ENCODE measurements at places on chromosomes 2 and 18. TPM values are rescaled to one million over a fixed set of nuclear protein-coding genes. Genes with fewer than 3 reads are reported as not detected.
A peak's percentile ranks its signal among the peaks of the same experiment; 100 is the strongest.

- DNase-seq: no peak
These were observed 373.5 kb upstream of the CHST9 start for GRCh38 chr18:27558388-27559155.

Gene TCF7L1
- total RNA-seq: 0.05 TPM

GRCh38 chr2:76667821-76668271, 854.3 kb downstream of the LRRTM4 start:
- no peak for DNase-seq

DNA sequence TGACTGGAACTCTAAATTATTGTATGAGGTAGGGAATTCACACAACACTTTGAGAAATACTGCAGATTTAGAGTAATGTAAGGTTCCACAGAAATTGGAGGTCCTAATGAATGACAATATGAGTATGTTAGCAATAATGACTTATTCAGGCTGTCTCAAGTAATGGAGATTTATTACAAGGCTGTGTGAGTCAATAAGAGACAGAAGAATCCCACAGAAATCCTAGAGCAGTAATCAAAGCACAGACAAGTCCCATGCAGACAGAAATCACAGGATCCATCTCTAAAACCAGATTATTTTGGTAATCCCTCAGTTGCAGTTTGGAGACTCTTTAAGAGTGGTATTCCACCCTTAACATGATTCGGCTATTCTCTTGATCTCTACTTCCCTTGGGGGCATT, 83.6 kb downstream of the FAM161A start:
- peak; percentile 41 for DNase-seq

GRCh38 chr2:156540706-156541105, 104.5 kb downstream of the GPD2 start:
- DNase-seq: no peak

Gene SATB2
- 7.8 TPM for total RNA-seq

DNA sequence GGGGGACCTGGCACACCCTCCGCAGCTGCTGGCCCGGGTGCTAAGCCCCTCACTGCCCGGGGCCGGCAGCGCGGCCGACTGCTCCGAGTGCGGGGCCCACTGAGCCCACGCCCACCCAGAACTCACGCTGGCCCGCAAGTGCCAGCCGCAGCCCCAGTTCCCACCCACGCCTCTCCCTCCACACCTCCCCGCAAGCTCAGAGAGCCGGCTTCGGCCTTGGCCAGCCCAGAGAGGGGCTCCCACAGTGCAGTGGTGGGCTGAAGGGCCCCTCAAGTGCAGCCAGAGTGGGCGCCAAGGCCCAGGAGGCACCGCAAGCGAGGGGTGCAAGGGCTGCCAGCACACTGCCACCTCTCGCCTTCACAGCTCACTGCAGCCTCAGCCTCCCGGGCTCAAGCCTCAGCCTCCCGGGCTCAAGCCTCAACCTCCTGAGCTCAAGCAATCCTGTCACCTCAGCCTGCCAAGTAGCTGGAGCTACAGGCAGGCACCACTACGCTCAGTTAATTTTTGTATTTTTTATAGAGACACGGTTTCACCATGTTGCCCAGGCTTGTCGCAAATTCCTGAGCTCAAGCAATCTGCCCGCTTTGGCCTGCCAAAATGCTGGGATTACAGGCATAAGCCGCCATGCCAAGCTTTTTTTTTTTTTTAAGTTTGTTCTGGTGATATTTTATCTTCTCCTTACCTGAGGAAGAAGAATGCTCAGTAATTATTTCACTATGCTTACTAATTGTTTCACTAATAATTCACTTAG, 71.7 kb upstream of the CDCA7 start:
- DNase-seq: no peak

Gene LINC00305
- not detected for total RNA-seq

GRCh38 chr18:71913641-71914040, 630.5 kb downstream of the CBLN2 start:
- no peak for DNase-seq

Gene PLGLB2
- 0.05 TPM for total RNA-seq

GRCh38 chr2:113858764-113859163, 31.1 kb upstream of the ACTR3 start:
- peak; percentile 91 for DNase-seq

GRCh38 chr2:62461707-62462106, 44.3 kb downstream of the TMEM17 start:
- peak; percentile 81 for DNase-seq

Gene ANKRD30BL
- total RNA-seq: not detected

DNA sequence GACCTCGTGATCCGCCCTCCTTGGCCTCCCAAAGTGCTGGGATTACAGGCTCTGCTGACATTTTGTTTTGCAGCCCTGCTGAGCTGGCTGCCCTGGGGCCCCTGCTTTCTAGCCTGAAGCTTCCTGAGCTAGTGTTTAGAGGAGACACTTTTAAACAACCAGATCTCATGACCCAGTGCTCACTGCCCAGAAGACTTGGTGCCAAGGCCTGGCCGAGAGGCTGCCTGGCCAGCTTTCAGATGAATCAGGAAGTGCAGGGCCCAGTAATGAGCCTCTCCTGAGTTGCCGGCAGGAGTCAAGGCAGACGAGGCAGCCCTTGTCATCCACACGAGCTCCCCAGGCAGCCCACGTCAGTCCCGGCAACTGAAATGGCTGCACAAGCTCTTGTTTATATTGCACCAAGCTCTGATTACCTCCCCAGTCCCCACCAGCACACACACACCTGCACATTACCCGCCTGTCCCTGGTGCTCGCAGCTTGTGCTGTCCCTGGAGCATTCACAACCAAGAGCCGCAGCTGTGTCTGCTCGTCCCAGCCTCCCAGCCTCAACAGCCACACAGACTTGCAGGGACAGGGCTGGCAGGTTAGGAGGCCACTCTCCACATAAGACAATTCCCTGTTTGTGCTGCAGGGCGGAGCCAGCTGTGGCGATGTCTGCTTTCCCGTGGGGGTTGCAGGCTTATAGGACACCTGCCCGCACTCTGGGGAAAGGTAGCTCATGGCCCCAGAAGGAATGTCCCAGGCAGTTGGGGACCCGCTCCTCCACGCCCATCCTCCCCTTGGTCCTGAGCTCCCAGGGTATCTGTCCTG, 331.2 kb upstream of the MYT1L start:
- peak; percentile 53 for DNase-seq

GRCh38 chr2:147855977-147856376, 11.1 kb downstream of the ACVR2A start:
- no peak for DNase-seq

GRCh38 chr2:37550190-37550589, 121.3 kb downstream of the CDC42EP3 start:
- DNase-seq: no peak

Gene REG3A
- total RNA-seq: not detected

DNA sequence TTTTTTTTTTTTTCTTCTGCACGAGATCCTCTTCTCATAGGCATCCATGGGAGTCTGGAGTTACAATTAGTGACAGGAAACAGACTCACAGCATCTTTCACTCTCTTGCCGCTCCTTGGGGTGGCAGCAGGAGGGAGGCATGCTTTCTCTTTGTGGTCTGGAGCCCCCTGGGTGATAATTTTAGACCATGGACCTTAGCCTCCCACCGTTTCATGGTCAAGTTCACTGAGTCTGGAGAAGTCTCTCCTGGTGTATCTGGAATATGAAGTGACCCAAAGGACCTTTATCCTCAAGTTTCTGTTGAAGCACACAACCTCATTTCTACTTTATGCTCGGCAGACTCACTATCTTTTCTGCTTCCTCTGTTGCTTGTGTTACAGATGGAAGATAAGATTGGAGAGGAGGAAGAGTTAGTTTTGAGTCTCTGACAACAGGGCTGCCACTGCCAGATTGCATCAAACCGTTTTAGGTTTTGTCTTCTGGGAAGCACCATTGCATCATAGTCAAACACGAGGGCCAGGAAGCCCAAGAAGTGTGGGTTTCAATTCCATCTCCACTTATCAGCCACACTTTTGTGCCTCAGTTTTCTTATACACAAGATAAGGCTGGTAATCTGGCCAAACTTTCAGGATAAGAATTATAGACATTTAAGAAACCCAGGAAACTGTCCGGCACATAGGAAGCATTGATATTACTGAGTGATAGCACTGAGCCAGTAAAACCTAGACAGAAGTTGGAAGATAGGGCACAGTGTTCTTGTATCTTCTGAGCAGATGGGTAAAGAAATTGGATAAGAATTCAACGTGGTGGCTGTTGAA, 62.3 kb downstream of the ADCYAP1 start:
- DNase-seq: no peak

Measured in M059J (cell line).